ENCODE measurements at places on chromosomes 2 and 18.

GRCh38 chr2:15890124-15890754 lies 50.1 kb upstream of the MYCN start:
- no peak for DNase-seq

- no peak for DNase-seq
Measured at GRCh38 chr2:43325107-43325811, 98.9 kb upstream of the ZFP36L2 start.

GRCh38 chr2:170886386-170886785 lies 42.7 kb upstream of the GORASP2 start:
- no peak for DNase-seq

DNA sequence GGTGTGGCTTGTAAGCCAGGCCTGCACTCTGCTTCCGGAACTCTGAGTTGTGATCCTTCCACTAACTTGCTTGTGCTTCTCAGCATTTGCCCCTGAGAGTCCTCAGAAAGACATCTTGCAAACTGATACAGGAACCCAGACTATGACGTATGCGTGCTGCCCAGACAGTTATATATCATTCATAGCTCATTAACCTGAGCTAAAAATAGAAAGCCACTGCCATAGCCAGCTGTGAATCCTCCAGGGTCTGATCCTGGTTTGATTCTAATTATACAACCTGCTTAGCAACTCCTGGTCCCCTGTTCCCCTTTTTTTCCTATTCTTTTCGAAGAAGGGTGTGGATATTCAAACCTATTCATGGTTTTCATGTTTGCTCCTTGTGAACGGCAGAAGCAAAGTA lies 63.7 kb downstream of the MARCHF4 start:
- DNase-seq = no peak

DNA sequence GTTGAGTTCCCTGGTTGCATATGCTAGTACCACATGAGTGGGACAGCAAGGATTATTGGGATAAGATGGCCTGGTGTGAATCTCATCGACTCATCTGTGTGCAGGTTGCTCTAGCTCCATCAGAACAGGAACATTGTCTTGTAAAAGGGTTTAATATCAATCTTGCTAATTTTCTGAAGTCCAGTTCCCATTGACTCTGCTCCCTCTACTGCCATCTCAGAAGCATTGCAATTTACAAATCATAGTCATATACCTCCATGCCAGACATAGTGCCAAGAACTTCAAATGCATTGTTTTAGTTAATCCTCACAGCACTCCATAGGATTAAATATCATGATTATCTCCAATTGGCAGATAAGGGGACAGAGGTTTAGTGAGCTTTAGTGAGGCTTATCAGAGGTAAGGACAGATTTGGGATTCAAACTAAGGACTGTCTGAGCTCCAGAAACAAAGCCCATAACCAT lies 4.8 kb upstream of the STAT4 start:
- DNase-seq = no peak

- DNase-seq = no peak
Measured at GRCh38 chr2:56474412-56475158, 290.8 kb downstream of the CCDC85A start.

DNA sequence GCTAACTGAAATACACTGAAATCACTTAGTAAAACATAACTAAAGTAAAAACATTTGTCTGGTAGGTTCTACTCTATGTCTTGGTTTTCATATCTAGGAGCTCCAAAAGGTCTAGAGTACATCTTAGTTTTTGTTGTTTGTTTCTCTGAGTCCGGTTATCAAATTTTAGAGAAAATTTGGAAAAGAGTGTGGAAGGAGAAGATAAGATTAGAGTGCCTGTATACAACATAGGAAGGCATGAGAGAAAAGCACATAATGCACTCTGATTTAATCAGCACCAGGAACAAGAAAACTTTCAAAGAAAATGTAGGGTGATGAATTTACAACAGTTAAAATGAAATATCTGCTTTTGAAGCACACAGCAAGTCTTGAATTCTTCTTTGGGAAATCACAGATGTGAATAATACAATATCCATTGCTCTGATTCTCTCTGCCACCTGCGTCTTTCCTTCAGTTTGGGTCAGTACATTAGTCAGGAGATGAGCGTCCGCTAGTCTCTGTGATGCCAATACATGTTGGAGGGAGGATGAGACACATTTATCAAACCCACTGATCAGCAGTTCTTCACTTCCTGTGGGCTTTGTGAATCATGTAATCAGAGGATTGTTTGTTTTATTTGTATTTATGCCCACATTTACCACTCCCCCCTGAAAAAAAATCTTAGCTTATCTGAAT lies 477.8 kb upstream of the GCFC2 start:
- DNase-seq = no peak

DNA sequence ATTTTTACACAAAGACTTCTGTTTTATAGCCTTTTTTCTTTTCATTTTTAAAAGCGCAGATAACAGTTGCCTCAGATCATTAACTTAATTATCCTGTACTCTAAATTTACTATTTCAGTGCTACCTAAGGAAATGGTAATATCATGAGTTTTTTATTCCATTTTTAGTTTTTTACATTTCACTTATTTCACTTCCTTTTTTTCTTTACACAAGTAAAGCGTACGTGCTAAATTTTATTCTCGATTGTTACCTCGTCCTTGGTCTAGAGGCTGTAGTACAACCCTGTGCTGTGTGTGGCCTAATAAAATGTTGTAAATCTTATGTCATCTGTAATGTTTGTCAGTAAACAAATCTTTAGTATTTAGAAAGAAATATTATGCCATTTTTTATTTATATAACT lies 49.2 kb downstream of the CRIM1 start:
- DNase-seq = no peak

- no peak for DNase-seq
Measured at GRCh38 chr2:68772109-68772508, 37.5 kb downstream of the ARHGAP25 start.

- DNase-seq = no peak
Measured at GRCh38 chr2:10001586-10001985, 41.8 kb upstream of the KLF11 start.

DNA sequence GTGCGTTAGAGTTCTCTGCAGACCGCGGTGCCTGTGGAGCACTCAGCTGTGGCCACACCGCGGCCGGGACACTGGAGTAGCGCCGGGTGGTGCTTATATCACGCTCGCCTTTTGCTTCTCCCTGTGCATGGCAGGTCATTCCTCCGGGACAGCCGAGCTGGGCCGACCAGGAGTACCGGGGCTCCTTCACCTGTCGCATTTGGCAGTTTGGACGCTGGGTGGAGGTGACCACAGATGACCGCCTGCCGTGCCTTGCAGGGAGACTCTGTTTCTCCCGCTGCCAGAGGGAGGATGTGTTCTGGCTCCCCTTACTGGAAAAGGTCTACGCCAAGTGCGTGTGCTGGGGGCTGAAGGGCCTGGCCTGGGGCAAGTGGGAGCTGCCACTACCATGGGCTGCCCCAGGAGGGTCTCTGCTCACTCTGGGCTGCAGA lies 4.2 kb downstream of the CAPN10 start:
- no peak for DNase-seq

All from T-helper 22 cell (primary cell).